ENCODE measurements at places on chromosomes 5 and 9. TPM values are rescaled to one million over a fixed set of nuclear protein-coding genes. Genes with fewer than 3 reads are reported as not detected.

GRXCR2 gene
- total RNA-seq: not detected

LECT2 gene
- not detected for total RNA-seq

CCDC183 gene
- total RNA-seq: not detected

PPP6C gene
- total RNA-seq: 26.8 TPM

GRCh38 chr5:40284863-40285262 lies 394.9 kb upstream of the PTGER4 start:
- no peak for DNase-seq

- DNase-seq: no peak
Observed at GRCh38 chr5:179196405-179197079, 136.4 kb downstream of the ZNF354C start.

- no peak for DNase-seq
Observed at GRCh38 chr9:7129391-7129790, 371.6 kb downstream of the KDM4C start.

- no peak for DNase-seq
Observed at GRCh38 chr5:42403236-42403635, 20.0 kb upstream of the GHR start.

DNA sequence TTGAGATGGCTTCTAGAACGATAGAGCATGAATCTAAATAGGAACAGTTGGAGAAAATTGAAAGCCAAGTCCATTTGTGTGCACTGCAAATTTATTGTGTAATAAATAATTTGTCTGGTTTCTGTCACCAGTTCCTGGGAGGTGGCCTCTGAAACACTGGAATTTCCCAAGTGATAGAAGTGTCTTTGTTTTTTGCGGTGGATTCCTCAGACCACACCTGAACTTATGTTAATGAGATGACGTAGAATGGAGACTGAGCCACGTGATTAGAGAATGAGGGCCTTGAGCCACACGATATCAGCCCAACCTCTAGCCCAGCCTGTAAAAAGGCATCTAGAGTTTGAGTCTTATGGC lies 105.1 kb downstream of the MSX2 start:
- DNase-seq: no peak

GRCh38 chr9:8486095-8486494 lies 686.5 kb upstream of the DMAC1 start:
- DNase-seq: no peak

DNA sequence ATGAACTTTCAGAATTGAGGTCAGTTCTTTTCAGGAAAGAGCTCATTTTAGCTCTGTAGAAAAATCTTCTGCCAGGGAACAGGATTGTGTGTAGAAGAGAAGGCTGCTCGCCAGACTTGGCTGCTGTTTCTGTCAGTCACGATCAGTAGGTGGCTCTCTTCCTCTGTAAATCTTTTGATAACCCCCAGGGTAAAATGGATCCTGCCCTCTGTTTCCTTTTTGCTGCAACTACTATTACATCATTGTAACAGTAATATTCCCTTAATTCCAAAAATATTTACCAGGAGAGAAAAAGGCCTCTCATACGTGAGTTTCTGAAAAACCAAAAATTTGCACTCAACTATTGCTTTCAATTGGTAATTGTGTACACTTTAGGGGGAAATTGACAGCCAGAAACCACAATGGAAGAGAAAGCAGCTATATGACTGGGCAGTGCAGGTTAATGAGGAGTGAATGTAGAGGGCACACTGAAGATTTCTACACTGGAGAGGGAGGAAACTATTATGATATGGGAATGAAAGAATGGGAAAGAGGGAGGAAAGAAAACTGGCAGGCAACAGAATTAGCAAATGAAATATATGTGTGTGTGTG lies 12.3 kb downstream of the IFNA21 start:
- no peak for DNase-seq

- no peak for DNase-seq
Observed at GRCh38 chr9:103397868-103398600, 402.9 kb downstream of the CYLC2 start.

- no peak for DNase-seq
Observed at GRCh38 chr5:55073211-55073610, 29.2 kb upstream of the GZMA start.

- no peak for DNase-seq
Observed at GRCh38 chr5:142474431-142475094, 149.7 kb upstream of the SPRY4 start.

Data from vagina (tissue), 2 donors.